ENCODE measurements at places on chromosomes 3 and 15. TPM values are rescaled to one million over a fixed set of nuclear protein-coding genes. Genes with fewer than 3 reads are reported as not detected.

Gene RTP1
- not detected for polyA plus RNA-seq

Gene VILL
- polyA plus RNA-seq, result 7.0 TPM

Gene ECE2
- 25.4 TPM for polyA plus RNA-seq

Gene COL6A5
- polyA plus RNA-seq, result not detected

Gene FOXB1
- polyA plus RNA-seq, result not detected

Gene GOLGA6B
- not detected for polyA plus RNA-seq

- H3K36me3 ChIP-seq, result no peaks in the 10 kb centered on the region
- no peaks in the 10 kb centered on the region for H3K4me1 ChIP-seq
Measured at GRCh38 chr3:194087995-194088855, 47.7 kb upstream of the HES1 start.

DNA sequence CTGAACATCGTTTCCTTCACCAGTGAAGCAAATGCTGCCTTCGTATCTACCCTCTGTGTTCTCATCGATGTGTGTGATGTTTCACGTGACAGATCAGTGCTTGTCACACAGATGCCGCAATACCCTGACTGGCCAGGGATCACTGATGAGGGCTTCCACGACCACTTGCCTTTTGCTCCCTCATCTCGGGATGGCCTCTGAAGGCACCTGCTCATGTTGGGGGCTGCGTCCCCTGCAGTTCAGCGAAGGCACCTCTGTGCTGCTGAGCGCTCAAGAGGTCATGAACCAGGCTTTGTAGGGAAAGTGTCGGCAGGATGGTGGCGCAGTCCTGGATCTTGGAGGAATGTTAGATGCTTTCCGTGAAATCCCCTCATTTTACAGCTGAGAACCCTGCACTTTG lies 79.2 kb upstream of the KLF13 start:
- no peak overlapping the region for H3K27ac ChIP-seq
- DNase-seq, result no peak
- no peaks in the 10 kb centered on the region for H3K36me3 ChIP-seq
- no peaks in the 10 kb centered on the region for H3K27me3 ChIP-seq
- H3K4me1 ChIP-seq, result no peaks in the 10 kb centered on the region
- H3K4me3 ChIP-seq, result no peak overlapping the region

DNA sequence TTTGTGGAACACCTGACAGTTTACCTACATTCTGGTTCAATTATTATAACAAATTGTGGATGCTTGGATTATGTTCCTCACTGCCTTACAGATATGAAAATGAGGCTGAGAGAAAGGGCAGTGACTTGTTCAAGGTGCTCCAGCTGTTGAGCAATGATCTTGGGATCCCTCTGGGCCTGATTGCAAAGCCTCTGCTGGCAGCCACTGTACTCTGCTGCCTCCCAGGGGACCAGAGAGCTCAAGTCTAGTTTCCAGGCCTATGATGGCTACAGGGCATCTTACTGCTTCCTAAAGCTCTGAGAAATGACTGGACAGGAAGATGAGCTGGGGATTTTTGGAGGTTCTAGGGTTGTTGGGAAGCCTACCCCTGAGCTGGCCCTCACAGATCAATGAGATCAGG lies 2.3 kb upstream of the SHC4 start:
- H3K27ac ChIP-seq, result no peak overlapping the region
- H3K4me1 ChIP-seq, result no peaks in the 10 kb centered on the region
- no peaks in the 10 kb centered on the region for H3K36me3 ChIP-seq
- DNase-seq, result no peak
- H3K27me3 ChIP-seq, result no peaks in the 10 kb centered on the region
- no peak overlapping the region for H3K4me3 ChIP-seq

- H3K27ac ChIP-seq, result peak overlapping the region; percentile 0
- H3K4me3 ChIP-seq, result no peak overlapping the region
- peaks cover 35% of the 10 kb centered on the region for H3K4me1 ChIP-seq
- H3K36me3 ChIP-seq, result no peaks in the 10 kb centered on the region
Measured at GRCh38 chr3:125003369-125003853, 52.4 kb downstream of the HEG1 start.

GRCh38 chr3:180246688-180247195 lies 210.0 kb upstream of the PEX5L start:
- no peaks in the 10 kb centered on the region for H3K27me3 ChIP-seq
- H3K4me1 ChIP-seq, result peaks cover 4% of the 10 kb centered on the region
- H3K27ac ChIP-seq, result no peak overlapping the region
- no peaks in the 10 kb centered on the region for H3K36me3 ChIP-seq
- DNase-seq, result no peak

DNA sequence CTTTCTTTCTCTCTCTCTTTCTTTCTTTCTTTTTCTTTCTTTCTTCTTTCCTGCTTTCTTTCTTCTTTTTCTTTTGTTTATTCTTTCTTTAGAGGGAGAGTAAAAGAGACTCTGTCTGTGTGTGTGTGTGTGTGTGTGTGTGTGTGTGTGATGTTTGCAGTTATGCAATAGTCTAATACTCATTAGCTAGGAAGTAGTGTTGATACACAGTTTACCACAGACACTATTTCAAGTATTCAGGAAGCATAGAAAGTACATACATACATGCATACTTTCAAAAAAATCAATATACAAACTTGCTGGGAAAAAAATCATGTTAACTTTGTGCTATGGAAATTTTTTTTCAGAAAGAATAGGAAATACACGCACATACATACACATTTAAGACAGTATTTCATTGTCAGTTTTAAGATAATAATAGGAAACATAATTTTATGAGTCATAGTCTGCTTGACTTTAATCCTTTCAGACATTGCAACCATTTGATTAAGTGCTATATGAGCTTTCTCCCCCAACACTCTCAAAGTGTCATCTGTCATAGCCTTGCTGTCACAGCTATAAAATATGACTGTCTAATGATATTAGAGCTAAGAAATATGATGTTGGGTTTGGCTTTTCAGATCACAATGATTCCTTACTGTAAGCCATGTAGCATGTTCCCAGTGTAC lies 74.9 kb upstream of the EPHA3 start:
- no peak for DNase-seq
- no peaks in the 10 kb centered on the region for H3K4me1 ChIP-seq
- no peaks in the 10 kb centered on the region for H3K36me3 ChIP-seq
- H3K27me3 ChIP-seq, result no peaks in the 10 kb centered on the region

GRCh38 chr15:58440922-58441321 lies 9.1 kb downstream of the LIPC start:
- no peak overlapping the region for H3K4me3 ChIP-seq
- H3K27me3 ChIP-seq, result no peaks in the 10 kb centered on the region
- H3K4me1 ChIP-seq, result peaks cover 12% of the 10 kb centered on the region

- H3K27ac ChIP-seq, result no peak overlapping the region
- DNase-seq, result no peak
- H3K27me3 ChIP-seq, result no peaks in the 10 kb centered on the region
- H3K36me3 ChIP-seq, result no peaks in the 10 kb centered on the region
- H3K4me3 ChIP-seq, result no peak overlapping the region
- no peaks in the 10 kb centered on the region for H3K4me1 ChIP-seq
Measured at GRCh38 chr3:15983232-15983631, 185.5 kb upstream of the ANKRD28 start.

DNA sequence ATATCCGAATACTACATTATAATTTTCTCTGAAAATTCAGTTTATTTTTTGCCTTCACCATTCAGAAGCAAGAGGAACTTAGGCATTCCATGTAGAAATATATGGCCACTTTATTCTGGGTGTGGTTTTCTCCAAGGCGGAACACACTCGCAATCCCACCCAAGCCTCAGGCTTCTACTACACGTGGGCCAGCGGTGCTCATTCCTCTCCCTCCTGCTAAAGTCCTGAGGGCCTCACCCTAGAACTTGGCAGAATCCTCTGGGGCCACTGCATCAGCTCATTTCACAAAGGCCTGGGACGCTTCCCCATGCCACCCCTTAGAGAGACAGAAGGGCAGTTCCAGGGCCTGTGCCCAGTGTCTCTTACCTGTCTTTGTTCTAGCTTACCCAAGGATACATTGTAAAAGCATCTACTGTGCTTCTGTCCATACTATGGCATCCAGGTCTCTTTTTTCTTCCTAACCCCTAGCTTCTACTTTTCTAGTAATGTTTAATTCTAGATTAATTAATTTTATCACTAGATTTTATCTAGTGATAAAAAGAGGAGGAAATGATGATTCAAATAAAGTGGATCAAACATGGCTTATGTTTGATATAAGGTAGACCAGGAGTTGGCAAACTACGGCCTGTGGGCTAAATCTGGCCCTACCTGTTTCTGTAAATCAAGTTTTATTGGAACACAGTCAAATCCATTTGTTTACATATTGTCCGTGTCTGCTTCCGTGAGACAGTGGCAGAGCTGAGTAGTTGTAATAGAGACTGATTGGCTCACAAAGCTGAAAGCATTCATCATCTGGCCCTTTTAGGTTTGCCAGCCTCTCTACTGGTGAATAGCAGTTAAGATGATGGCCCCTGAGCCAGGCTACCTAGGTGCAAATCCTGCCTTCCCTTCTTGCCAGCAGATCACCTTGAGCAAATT lies 29.8 kb downstream of the LARS2 start:
- no peak overlapping the region for H3K4me3 ChIP-seq
- DNase-seq, result no peak
- peaks cover 11% of the 10 kb centered on the region for H3K4me1 ChIP-seq
- H3K36me3 ChIP-seq, result no peaks in the 10 kb centered on the region

- no peak for DNase-seq
- no peaks in the 10 kb centered on the region for H3K36me3 ChIP-seq
- no peak overlapping the region for H3K27ac ChIP-seq
- H3K4me1 ChIP-seq, result no peaks in the 10 kb centered on the region
Measured at GRCh38 chr3:192550356-192550755, 177.0 kb downstream of the FGF12 start.

DNA sequence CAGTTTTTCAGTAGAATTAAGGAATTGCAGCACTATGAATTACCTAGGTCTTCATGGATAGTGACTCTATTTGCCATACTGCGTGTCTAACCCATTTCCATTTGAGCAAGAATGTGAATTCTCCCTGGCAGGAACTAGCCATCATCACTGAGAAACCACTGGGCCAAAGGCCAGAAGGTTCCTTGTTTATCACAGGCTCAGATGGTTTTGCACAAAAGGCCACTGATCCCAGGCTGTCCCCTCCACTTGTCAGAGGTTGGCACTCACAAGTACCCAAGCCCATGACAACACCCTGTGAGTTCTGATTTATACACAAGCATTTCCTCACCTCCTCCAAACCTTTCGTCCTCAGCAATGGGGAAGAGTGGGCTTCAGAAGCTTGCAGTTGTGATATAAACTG lies 131.8 kb downstream of the FOXB1 start:
- H3K36me3 ChIP-seq, result no peaks in the 10 kb centered on the region
- no peaks in the 10 kb centered on the region for H3K27me3 ChIP-seq
- no peak overlapping the region for H3K4me3 ChIP-seq
- no peak for DNase-seq

DNA sequence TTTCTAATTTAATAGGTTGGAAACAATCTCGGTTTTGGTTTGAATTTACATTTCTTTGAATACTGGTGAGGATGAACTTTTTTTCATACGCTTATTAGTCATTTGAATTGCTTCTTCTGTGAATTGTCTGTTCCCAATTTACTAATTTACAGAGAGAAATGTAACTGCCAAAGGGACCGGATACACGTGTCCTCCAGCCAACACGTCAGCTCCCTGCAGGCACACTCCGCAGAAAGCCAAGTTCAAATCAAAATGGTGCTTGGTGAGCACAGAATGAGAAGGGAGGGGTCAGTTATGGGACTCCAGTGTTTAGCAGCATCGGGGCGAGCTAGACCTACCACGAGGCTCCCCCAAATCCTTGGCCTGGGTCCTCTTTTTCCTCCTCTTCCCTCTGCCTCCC lies 10.8 kb upstream of the TSEN2 start:
- no peaks in the 10 kb centered on the region for H3K4me1 ChIP-seq
- no peak overlapping the region for H3K27ac ChIP-seq
- DNase-seq, result no peak

DNA sequence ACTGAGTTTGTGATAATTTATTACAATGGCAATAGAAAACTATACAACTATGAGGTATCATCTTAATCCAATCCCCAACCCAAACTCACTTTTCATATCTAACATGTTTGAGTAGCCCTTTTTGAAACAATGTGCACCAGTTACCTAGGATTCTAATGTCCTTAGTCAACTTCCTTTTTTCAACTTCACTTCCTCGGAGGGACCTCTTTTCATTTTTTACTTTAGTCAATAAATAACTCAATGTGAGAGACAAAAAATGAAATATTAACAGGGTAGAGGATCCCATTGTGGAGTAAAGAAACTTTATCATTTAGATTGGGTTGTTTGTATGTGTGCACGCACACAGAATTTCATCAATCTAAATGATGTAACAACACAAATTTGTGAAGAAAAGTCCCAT lies 193.6 kb upstream of the LRRC3B start:
- no peaks in the 10 kb centered on the region for H3K36me3 ChIP-seq
- H3K27ac ChIP-seq, result no peak overlapping the region
- H3K4me1 ChIP-seq, result no peaks in the 10 kb centered on the region
- DNase-seq, result no peak
- no peak overlapping the region for H3K4me3 ChIP-seq

- H3K36me3 ChIP-seq, result no peaks in the 10 kb centered on the region
- DNase-seq, result no peak
- no peaks in the 10 kb centered on the region for H3K4me1 ChIP-seq
- no peak overlapping the region for H3K27ac ChIP-seq
Measured at GRCh38 chr3:69823743-69824142, 84.5 kb downstream of the MITF start.

All from pancreas (tissue), 10 donors.